ENCODE measurements at places on chromosomes 2 and 18. TPM values are rescaled to one million over a fixed set of nuclear protein-coding genes. Genes with fewer than 3 reads are reported as not detected.

- DNase-seq: no peak
Measured at GRCh38 chr2:145344076-145344724, 824.3 kb upstream of the ZEB2 start.

DNA sequence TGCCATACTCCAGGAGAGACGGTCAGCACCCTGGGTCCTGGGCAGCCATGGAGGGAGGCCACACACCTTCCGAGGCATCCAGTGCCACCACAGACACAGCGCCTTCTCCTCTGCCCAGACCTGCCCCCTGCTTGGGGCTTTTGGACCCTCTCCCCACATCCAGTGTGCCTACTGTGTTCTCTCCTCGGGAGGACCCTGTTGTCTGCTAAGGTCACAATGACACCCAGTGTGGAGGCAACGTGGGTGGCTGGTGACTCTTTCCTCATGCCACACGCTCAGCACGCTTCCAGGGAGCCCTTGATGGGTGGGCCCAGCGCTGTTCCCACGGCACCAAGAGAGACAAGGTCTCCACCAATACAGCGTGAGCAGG is 251.9 kb downstream of the EIPR1 start:
- no peak for DNase-seq

DNA sequence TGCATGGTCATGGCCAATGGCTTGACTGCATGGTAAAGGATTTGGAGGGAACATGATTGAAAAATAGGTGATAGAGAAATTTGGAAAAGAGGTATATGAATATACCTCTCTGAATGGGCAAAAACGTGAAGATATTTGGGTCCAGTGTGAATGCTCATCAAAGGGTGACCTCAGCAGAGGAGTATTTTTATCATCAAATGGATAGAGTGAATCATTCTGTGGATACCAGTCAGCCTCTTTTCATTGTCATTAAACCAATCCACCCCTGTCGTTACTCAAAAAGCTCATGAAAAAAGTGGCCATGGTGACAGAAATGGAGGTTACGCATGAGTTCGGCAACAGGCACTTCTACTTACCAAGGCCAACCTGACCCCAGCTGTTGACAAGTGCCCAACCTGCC is 1074.7 kb downstream of the TSN start:
- no peak for DNase-seq

DNA sequence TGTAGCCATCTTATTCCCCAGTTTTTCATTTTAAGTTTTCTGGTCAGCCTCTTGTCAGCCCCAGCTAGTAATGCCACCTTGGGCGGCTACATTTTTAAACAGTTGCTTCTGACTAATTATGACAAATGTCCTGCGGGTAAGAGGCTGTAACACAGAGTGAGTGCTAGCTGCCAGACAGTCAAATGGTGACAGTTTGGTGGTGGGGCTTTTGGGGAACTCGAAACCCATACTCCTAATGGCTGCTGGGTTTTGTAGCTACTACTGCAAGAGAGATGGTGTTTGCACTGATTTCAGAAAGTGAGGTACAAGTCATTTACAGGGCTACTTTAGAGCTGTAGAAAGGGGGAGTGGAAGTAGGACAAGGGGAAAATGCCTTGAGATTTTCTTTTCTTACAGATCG is 48.2 kb downstream of the ZCCHC2 start:
- DNase-seq: no peak

GRCh38 chr18:43789234-43790000 is 512.1 kb upstream of the SYT4 start:
- DNase-seq: no peak

DNA sequence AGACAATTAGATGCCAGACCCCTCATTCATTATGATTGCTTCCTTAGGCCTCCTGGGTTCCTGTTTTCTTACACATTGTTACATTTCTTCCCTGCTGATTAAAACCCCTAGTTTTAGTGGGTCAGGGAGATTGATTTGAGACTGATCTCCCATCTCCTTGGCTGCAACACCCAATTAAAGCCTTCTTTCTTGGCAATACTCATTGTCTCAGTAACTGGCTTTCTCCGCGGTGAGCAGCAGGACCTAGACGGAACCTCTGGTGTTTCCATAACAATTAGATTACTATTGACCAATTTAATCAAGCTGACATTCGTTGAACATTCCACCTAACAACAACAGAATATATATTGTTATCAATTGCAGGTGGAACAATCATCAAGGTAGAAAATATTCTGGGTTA is 1676.4 kb upstream of the SLC39A10 start:
- DNase-seq: no peak

DNA sequence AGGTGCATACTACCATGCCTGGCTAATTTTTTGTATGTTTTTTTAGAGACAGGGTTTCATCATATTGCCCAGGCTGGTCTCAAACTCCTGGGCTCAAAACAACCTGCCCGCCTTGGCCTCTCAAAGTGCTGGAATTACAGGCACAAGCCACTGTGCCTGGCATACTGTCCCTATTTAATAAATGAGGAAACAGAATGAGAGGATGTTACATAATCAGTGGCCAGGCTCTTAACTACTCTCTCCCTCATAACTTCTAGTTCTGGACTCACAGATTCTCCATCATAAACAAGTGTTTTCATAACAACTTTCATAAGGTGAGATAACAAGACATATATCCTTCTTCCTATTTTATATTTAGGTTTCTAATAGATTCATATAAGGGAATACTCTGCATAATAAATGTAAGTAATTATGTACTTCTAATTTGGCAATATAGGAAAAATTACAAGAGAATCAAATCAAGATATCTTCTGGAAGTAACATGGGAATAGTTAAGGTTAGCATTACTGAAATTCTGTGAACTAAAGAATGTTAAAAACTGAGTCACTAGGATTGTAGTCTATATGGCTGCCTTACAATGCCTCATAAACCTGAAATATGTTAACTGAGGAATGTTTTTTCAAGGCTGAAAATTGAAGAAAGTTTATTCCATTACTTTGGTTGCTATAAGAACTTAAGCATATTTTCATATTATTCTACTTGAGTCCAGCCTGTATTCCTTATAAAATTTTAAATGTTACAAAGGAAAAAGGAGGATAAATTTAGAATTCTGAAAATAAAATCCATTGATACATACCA is 71.3 kb downstream of the SLC25A12 start:
- DNase-seq: no peak

DNA sequence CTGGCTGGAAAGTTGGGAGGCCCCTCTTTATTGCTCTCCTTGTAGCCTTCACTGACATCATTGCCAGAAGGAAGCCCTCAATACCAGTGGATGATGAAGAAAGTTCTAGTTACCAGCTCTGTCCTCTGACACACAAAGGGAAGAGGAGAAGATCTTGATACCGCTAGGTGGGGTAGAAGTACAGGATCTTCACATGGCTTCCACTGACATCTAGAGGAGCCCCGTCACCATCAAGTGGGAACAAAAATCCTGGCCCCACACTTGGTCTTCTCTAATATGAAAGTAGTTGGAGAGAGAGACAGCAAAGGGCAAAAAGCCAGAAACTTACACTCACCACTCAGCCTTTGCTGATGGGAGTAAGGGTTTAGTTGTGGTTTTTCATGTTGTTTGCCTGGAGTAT is 12.4 kb downstream of the XIRP2 start:
- no peak for DNase-seq

GRCh38 chr2:108633409-108633808 is 85.9 kb upstream of the RANBP2 start:
- peak; percentile 16 for DNase-seq

- DNase-seq: no peak
Measured at GRCh38 chr2:163565192-163565591, 170.6 kb downstream of the FIGN start.

KIF5C gene
- 1.6 TPM for total RNA-seq
